Activated CD4-positive, CD25-positive, alpha-beta regulatory T cell treated with anti-CD3 and anti-CD28 coated beads, Interleukin-2, amount 50 U/mL, for 16 hours (primary cell): ENCODE measurements at places on chromosomes 2 and 18.

DNA sequence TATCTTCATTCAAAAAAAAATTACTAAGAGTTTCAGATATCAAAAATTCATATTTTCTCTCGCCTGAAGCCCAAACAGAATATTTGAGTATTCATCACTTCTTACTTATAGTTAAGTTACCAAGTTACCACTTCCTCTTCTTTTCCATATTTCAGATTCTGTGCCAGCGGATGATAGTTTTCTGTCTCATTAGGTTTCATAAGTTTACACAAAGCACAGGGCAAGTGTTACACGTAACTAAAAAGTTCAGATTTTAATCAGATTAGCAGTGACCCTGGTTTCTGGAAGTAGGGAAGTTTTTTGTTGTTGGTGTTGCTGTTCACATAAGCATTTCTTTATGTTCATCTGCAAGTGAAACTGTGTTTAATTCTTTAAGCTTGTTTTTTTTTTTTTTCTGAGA is 10.2 kb downstream of the AFTPH start:
- no peak for DNase-seq

GRCh38 chr18:8443505-8443904 is 165.7 kb upstream of the RAB12 start:
- DNase-seq = no peak

- DNase-seq = no peak
Measured at GRCh38 chr2:160614391-160614790, 120.8 kb upstream of the RBMS1 start.

GRCh38 chr2:187208199-187208785 is 239.8 kb downstream of the CALCRL start:
- no peak for DNase-seq

DNA sequence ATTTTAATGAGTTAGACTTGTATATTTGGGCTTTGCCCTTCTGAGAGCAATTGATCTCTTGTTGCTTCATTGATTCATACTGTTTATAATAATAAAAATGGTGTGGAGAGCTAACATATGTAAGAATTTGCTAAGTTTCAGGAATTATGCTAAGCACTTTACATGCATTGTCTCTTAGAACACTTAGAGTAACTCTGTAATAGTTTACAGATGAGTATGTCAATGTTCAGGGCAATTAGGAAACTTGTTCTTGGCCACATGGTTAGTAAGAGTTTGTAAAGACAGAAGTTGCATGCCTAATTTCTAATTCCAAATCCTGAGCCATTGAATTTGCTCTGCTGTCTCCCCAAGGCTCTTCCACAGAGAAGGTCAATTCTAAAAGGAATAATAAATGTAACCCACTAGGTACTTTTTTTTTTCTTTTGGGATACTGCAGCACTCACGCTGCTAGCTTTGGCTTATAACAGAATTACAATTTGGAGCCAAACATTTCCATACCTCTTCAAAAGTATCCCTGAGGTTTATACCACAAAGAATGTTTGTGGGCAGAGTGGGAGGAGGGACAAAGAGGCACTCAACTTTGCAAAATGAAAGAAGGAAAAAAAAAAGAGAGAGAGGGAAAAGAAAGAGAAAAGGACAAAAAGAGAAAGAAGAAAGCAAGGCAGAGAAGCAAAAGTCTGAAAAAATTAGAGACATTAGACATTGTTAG is 232.4 kb downstream of the CALCRL start:
- no peak for DNase-seq

GRCh38 chr2:18104595-18105224 is 226.2 kb downstream of the KCNS3 start:
- no peak for DNase-seq

GRCh38 chr2:219615036-219615435 is 12.4 kb upstream of the SLC4A3 start:
- no peak for DNase-seq

GRCh38 chr2:121944072-121944831 is 188.8 kb downstream of the TSN start:
- no peak for DNase-seq

GRCh38 chr2:235692671-235693171 is 198.9 kb downstream of the AGAP1 start:
- no peak for DNase-seq

GRCh38 chr2:120991441-120991840 is 255.8 kb downstream of the GLI2 start:
- DNase-seq = no peak

GRCh38 chr2:30273574-30273929 is 42.2 kb downstream of the LBH start:
- no peak for DNase-seq

DNA sequence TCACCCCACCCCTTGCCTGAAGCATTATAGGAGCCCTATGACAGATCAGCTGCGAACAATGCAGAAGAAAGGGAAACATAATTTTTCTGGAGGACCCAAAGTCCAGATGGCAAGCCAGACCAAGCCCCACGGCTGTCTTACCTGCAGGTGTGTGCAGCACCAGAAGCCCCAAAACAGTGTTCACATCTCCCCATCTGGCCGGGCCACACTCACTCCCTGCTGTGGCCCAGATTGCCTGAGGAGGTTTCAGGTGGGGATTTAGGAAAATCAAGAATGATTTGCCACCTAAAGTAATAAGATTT is 11.7 kb upstream of the STK17B start:
- DNase-seq = no peak

GRCh38 chr2:171889808-171890207 is 4.2 kb downstream of the SLC25A12 start:
- DNase-seq = no peak

DNA sequence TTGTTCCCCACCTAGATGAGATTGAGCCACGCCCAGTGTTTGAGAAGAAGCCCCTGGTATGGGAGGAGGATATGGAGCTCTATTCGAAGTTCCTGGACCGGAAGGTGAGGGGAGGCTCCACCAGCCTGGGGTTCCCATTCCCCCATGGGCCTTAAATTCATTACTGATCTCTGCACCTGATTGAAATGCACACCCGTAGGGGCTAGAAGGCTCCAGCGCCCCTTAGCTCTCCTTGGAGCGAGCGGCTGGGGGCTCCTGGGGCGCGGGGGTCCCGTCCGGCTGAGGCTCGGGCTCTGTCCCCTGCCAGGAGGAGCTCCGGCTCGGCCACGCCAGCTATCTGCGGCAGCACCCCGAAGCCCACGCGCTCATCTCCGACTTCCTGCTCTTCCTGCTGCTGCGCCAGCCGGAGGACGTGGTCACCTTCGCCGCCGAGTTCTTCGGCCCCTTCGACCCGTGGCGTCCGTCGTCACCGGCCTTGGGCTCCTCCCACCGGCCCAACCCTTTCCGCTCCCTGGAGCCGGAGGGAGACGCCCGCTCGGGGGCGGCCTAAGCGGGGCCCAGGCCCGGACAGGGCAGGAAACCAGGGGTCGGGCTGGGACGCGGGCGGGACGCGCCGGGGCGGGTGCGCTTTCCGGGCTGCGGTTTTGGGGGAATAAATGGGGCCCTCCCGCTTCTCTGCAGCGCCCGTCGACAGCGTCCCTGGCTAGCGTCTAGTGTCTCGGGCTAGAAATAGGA is 10.9 kb downstream of the CATIP start:
- DNase-seq = peak; percentile 20

GRCh38 chr2:171320208-171320621 is 113.6 kb downstream of the METTL8 start:
- DNase-seq = no peak

DNA sequence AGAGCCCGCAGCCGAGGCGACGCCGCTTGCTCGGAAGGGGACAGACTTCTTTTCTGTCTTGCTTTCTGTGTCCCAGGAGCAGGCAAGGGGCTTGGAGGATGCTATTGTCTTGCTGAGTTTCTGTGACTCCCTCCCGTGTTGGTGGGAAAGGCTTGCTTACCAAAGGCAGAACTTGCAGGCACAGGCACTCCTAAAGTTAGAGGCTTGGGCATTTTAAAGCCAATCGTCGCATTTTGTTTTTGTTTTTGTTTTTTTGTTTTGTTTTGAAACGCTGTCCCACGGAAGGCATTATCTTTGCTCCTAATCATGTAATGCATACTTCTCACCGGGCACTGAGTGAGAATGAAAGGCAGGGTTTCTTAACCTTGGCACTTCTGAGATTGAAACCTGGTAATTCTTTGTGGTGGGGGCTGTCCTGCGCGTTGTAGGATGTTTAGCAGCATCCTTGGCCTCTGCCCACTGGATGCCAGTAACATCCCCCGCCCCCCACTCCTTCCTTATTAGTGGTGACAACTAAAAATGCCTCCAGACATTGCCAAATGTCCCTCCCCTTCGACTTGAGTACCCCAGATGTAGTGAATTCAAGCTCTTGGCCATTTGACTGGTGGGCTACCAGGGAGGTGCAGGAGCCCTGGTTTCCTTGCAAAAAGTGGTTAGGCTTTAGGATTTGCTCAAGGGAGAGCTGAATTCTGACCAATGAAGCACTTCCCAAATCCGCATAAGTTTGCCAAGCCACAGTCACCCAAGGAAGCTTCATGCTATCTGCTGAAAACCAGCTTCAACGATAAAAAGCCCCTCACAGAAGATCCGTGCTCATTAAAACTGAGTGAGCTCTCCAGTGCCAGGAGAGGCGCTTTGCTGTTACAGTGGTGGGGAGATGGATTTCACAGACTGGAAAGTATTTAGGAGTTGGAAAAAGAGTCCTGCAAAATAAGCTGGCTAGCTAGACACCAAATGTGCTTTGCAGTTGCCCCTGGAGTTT is 1.2 kb downstream of the ANTXR1 start:
- no peak for DNase-seq

DNA sequence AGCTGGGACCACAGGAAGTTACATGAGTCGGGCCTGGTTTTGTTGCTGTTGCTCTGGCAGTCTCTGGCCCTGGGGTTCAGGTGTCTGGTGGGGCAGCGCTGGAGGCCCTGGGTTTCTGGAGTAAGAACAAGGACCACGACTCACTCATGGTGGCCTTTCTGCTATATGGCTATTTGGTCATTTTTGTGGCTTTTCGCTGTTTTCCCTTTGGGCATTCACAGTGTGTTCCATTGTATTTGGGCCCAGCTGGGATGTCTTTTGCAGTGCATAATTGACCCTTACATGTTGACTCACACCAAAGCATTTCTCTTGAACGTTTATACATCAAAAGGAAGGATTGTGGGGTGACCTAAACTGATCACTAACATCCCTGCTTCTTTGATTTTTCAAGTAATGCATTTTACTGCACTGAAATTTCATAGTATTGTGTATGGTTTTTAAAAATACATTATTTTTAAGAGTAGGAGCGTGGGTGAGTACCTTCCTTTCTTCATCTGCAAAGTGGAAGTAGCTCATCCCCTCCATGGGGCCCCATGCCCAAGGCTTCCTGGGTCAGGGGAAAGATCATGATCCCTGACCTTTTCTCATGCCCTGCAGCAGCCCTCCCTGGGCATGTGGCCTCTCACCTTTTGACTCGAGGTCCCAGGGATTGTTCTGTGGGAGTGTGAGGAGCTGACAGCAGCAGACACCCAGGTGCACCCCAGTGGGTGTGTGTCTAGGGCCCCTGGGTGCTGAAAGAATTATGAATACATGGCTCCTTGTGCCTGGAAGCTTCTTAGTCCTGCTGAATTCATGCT is 225.5 kb downstream of the AGAP1 start:
- DNase-seq = no peak
